ENCODE measurements at places on chromosomes 1 and 21.

DNA sequence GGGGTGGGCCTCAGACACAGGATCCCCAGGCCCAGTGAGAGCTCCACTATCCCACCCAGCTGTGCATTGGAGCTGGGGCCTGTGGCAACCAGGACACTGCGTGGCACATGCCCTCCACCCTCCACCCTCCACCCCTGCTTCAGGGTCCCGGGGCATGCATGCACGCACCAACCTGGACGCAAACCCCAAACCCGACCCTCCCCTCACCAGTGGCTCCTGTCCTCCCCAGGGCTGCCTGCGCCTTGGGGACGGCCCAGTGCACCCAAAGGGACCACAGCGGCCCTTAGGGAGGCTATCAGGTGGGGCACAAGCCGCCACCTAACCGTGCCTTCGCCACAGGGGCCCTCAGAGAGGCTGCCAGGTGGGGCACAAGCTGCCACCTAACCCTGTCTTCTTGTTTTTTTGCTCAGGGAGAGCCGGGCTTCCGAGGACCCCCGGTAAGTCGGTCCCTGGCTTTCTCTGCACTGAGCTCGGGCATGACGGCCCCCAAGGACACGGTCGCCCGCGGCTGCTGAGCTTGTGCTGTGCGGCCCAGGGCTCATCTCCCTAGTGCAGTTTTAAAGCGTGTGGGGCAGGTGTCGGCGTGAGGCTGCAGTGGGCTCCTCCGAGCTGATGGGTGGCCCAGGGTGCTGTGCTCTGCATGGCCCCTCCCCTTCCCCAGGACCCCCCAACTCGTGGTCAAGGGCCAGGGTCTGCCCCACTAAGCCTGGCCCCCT is 47.9 kb downstream of the SLC19A1 start:
- no peak for DNase-seq

DNA sequence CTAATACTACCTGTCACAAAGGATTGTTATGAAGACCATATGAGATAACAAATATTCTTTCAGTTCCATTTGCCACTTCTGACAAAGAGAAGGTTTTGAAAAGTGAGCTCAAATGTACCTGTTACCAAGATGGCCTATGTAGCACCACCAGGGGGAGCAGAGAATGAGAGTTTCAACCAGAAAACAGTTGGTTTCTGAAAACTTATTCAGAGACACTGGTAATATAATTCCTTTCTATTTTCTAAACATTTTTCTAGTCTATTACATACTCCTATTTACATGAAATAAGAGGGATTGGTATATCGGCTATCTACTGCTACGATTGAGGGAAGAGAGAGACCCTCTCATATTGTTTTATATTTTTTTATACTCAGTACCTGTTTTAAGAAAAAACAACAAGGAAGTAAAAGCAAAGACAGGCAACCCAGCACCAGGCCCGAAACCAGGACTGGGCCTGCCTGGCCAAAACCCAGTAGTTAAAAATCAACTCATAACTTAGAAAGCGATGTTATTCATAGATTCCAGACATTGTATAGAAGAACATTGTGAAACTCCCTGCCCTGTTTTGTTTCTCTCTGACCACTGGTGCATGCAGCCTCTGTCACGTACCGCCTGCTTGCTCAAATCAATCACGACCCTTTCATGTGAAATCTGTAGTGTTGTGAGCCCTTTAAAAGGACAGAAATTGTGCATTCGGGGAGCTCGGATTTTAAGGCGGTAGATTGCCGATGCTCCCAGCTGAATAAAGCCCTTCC is 48.3 kb downstream of the IL23R start:
- DNase-seq, result no peak

DNA sequence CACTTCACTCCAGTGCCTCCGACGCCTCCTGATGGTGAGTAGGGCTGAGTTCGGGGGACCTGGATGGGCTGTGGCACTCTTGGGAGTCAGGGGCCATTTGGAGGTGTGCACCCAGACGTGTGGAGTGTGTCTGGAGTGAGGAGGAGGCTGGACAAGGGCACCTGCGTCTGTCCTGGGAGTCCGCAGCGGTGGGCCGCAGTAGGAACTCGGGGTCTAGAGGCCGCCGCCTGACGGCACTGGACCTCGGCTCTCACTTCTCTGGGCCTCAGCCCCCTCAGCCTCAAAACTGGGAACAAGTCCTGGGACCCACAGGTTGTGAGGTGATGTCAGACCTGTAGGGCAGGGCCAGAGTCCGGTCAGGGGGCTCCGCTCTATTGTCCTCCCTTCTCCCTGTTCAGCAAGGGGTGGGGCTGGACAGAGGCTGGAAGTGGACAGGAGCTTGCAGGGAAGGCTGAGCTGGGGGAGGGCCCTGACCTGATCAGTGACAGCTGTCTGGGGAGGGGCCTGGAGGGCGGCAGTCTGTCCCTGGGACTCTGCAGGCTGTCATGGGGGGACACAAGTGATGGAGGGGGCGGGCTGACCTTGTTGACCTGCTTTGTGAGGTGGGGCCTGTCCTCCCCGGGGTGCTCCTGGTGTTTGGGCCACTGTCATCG is 15.5 kb downstream of the AGRN start:
- DNase-seq, result no peak

DNA sequence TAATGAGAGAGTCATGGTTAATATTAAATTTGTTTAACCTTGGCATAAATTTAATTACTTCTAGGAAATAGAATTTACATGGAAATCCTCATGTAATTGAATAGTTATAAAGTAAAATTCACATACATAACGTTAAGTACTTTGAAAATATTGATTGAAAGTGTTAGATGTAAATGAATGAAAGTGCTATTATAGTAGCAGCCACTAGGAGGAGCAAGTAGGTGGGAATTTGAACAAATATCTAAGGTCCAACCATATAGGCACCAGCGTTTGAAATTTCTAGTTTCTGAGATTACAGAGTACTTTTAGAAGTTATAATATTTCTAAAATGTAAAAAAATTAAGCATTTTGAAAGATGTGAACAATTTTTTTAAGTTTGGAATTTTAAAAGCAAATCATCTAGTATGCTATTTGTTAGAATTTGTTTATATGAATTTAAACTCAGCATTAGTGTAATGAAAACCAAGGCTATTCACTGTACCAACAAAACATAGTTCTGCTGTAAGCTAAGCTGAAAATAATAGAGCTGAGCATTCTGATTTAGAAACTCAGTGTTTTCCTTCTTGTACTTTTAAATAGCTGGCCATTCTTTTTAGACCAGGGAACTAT is 3.3 kb downstream of the B3GALT2 start:
- no peak for DNase-seq

DNA sequence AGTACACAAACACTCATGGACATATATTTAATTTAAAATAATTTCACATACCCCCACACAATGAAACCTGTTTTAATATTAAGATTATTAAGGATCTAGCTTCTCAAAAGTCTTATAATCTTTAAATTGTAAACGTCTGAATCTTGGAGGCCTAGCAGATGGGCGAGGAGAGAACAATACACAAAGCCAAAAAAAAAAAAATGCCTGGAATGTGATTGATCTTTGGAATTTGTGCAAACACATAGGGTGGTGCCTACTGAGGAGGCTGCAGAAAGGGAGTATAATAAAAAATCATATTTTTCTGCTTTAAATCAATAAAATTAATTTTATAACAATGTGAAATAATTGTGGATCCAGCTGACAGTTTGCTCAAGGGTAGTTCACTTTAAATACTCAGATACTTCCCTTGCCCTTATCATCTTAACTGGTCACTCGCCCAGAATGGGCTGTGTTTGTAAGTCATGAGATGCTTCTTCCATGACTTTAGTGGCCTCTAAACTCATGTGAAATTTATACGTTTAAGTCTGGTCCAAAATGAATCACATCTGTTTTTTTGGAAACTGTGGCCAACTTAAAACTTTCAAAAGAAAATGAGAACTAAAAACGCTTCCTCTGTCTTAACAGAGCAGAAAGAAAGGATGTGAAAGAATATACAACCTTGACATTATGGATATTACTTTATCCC is 802.8 kb upstream of the CXADR start:
- no peak for DNase-seq

- no peak for DNase-seq
These were observed 1690.5 kb downstream of the KCNT2 start for GRCh38 chr1:194917769-194918168.

DNA sequence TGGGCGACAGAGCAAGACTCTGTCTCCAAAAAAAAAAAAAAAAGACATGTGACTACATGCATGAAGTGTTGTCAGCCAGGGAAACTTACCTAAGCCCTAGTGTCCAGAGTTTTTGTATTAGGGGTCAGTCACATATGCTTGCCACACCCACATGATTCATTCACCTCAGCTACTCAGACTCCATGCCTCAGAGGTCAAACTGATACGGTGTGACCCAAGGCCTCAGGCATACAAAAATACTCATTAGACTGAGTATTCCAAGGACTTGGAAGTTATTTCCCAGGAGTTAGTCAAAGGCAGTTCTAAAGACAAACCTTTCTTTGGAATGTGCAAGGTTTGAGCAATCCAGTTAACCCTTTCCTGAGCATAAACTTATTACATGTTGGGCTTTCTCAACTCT is 6.3 kb upstream of the TRIM33 start:
- DNase-seq, result no peak

DNA sequence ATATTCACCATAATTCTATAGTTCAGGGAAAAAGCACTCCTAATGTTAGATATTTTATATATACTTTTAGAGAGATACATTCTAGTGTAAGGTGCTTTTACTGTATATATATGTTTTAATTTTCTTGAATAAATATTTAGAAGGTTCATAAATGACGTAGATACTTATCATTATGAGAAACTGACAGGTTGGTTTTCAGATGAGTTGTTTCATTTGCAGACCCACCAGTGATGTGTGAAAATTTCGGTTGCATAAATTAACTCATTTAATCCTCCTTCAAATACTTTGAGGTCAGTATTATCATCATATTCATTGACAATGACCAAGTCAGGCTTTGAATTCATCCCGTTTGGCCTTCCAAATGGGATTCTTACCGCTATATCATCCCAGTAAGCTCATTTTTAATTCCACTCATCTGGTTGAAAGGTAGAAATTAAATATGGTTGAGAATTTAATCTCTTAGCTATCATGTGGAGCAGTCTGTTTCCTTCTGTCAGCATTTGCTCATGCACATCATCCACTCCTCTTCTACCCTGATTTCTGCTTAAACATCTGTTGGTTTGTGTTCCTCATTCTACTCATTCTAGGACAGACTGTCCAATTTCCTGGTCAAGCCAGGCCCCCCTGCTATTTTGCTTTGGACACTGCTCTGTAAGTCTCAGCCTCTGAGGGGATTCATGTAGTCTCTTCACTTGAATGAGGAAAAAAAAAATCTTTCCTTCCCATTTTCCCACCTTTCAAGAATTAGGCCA is 1156.6 kb downstream of the PLA2G4A start:
- DNase-seq, result no peak

DNA sequence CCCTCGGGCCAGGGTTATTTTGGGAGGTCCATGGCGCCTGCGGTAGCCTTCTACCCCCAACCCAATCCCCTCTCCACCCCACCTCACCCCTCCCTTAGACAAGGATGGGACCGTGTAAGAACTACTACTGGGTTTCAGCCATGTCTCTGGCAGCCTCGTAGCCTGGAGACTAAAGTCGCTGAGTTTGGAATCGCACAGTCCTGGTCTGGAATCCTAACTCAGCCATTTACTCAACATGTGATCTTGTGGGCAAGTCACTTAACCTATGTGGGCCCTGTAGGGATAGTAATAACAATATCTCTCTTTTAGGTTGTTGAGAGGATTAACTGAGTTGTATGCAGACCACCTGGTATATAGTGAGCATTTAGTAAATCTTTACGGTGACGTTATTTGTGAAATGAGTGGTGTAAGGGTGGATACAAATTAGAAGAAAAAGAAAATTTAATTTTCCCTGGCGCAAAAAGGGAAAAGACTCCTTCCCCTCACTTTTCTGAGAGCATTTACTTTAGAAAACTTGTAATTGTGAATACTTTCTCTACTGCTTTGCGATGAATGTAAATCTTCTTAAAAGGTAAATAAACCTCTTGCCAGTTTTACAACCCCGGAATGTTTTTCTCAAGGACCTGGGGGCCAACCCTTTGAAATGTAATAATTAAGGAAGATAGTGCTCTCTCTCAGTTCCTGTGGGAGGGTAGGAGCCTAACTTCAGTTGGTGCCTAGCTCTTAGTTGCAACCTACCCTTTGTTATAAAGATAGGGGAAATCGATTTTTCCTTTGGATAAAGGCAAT is 615 bp upstream of the MRPS15 start:
- DNase-seq, result no peak

GRCh38 chr1:31790641-31791091 is 25.2 kb downstream of the SPOCD1 start:
- no peak for DNase-seq

GRCh38 chr1:198201956-198202784 is 45.4 kb downstream of the NEK7 start:
- peak; percentile 26 for DNase-seq

- DNase-seq, result no peak
These were observed 177.2 kb upstream of the C8B start for GRCh38 chr1:57142999-57143398.

- DNase-seq, result no peak
These were observed 52.5 kb upstream of the KCNA3 start for GRCh38 chr1:110727246-110727645.

- no peak for DNase-seq
These were observed 2.9 kb downstream of the ARF1 start for GRCh38 chr1:228085287-228085951.

DNA sequence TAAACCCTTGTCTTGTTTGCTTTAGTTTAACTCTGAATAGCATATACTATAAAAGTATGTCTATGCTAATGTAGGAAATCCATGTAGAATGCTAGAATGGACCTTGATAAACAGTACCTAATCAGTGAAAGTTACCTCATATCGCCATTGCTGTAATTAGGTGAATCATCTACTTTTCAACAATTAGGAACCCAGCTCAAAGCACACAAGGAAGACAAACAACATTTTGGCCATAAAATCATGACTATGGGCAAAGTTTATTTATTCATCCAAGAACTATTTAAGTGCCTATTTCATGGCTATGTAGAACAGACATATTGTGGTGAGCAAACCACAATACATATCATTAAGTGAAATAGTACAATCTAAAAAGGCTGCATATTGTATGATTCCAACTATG is 1043.2 kb downstream of the BRINP3 start:
- no peak for DNase-seq

DNA sequence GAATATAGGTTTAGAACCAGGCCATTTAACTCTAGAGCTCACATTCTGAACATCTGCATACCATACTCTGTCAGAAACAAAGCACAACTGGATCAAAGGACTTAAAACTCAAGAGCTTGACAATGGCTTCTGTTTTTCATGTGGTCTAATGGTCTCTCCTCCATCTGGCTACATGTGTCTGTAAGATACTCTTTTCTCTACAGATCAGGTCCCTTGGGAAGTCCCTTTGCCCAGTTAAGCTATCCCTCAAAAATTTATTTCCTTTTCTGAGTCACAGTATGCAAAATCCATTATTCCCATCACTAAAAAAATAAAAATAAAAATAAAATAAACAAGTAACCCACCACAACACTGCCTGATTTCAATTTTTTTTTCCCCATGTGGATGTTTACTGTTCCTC is 357.0 kb upstream of the PRMT6 start:
- no peak for DNase-seq

All from stimulated activated CD8-positive, alpha-beta memory T cell treated with anti-CD3 and anti-CD28 coated beads, Interleukin-7, amount 100 ng/mL, for 48 hours (primary cell).